CD4-positive, alpha-beta T cell treated with Interleukin-4 for 1 hour (primary cell): ENCODE measurements at places on chromosomes 2 and 18.
A peak's percentile ranks its signal among the peaks of the same experiment; 100 is the strongest.

DNA sequence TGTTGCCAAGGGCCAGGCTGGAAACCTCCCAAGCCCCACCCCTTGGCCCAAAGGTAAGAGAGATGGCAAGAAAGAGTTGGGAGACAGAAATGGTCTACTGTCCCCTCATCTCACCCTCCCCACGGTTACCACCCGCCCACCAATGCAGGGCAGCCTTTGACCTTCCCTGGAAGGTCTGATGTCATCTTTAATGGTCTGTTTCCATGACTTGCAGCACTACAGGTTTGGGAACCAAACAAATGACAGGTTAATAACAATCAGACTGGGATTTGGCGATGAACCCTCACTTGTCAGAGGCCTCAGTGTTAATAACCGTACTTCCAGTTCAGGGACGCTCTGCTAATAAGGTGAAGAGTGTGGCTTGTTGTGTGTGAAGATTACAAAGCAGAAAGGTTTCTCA is 70.4 kb downstream of the MRO start:
- no peak for DNase-seq

DNA sequence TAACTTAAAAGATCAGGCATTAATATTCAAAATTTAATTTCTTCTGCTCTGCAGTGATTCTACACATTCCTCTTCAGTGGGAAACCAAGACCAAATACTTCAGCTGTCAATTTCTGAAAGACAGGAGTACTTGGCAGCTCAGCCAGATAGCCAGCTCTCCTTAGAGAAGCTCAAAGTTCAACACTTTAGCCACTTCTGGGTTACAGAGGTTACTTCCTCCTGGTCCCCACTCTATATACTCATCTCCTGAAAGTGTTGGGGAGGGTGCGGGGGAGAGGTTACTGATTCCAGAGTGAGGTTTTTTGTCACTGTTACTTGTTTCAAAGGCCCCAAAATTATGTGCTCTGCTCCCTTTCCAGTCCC is 4.1 kb downstream of the CYTIP start:
- peak; percentile 55 for DNase-seq

DNA sequence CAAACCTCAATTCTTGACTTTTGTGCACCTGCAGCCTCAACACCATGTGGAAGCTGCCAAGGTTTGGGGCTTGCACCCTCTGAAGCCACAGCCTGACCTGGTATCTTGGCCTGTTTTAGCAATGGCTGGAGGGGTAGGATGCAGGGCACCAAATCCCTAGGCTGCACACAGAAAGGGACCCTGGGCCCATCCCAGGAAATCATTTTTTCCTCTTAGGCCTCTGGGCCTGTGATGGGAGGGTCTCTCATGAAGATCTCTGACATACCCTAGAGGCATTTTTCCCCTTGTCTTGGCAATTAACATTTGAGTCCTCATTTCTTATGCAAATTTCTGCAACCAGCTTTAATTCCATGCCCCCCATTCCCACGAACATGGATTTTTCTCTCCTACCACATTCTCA is 10.2 kb downstream of the IL18R1 start:
- DNase-seq, result no peak

DNA sequence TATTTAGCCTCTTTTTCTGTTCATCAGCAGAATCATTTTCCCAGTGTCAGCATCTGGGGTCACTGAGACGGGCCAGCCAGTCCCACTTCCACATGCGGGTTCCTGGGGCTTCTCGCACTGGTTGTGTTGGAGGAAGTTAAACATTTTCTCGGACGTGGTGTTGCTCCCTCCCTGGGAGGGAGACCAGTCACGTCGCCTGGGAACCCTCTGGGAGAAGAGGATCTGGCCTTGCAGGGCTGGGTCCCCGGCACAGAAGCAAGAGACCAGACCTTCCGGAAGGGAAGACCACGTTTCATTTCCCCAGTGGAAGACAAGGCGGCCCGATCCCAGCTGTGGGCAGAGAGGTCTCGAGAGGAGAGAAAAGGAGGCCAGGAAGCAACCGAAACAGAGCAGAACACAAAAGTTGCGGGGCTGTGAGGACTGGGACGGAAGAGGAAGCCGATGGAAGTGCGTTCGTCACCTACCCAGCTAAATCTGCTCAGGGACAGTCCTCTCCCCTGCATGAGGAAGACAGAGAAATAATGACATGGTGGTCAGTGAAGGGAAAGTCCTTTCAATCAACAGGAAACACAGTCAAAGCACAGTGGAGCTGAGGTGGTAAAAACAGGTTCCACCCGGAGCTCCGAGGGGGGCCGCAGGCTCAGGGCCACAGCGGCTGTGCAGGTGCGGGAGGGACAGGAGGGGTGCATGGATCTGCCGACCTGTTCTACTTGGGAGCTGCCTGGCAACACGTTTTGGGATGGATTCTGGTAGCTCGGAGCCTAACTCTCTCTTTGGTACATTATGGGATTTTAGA is 144.4 kb downstream of the MBP start:
- no peak for DNase-seq

DNA sequence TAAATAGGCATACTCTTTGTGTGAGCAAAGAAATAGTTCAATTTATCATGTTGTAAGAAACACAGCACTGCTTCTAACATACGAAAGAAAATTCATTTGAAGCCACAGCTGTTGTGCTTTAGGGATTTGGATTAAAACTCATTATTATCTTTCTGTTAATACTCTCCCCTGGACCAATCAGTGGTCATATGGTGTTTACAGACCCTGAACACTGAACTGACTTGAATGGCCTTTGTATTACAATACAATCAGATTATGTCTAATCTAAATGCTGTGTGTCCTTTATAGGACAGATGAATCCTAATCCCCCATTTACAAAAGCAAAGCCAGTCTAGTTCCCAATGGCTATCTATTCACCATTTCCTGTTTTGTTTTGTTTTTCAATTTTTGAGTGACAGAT is 36.5 kb downstream of the ZNF385B start:
- DNase-seq, result no peak

- no peak for DNase-seq
Observed at GRCh38 chr18:8980496-8980895, 122.0 kb upstream of the NDUFV2 start.

- DNase-seq, result no peak
Observed at GRCh38 chr2:190254063-190254850, 65.4 kb downstream of the HIBCH start.

GRCh38 chr2:128368437-128369107 is 49.9 kb upstream of the HS6ST1 start:
- DNase-seq, result no peak

DNA sequence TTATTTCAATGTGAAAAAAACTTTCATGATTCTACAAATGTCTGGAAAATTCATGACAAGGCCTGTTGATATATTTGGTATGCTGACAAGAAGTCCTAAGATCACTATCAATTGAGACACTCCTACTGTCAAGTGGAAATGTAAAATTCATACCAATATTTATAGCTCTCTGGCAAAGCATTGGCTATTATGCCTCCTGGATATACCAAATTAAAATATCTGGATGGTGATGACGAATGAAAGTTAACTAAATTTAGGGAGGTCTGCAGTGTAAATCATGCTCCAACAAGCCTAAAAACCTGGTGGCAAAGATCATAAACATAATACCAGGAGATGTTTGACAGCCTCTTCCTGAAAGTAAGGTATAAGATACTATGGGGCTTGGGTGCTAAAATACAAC is 41.1 kb upstream of the TCF4 start:
- no peak for DNase-seq

DNA sequence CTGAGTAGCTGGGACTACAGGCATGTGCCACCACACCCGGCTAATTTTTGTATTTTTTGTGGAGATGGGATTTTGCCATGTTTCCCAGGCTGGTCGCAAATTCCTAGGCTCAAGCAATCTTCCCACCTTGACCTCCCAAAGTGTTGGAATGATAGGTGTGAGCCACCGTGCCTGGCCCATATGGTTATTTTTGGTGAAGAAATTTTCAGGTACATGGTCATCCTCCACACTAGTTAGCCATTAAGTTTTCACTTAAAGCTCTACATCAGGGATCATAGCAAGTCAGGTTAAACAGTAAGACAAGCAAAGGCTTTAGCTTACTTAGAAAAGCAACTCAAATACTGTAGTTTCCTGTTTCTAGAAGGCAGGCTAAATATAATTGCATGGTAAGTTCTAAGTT is 104.3 kb upstream of the GRB14 start:
- DNase-seq, result no peak

- no peak for DNase-seq
Observed at GRCh38 chr2:72938455-72938854, 21.1 kb downstream of the EMX1 start.

DNA sequence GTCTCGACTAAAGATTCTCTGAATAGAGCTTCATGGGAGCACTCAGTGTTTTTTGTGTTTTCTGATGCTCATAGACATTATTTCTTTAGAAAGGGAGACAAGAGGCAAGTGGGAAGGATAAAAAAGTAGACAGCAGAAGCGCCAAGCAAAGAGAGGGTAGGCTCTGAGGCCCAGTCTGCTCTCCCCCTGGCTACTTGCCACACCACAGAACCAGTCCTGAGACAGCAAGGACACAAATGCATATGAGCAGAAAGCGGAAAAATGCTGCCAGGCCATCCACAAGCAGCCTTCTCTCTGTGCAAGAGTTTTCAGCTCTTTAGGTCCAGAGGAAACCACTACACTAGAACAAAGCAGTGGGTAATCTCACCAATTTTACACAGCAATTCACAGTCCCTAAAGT is 285.4 kb downstream of the ZNF521 start:
- no peak for DNase-seq

- no peak for DNase-seq
Observed at GRCh38 chr2:26074676-26075075, 40.8 kb downstream of the RAB10 start.

DNA sequence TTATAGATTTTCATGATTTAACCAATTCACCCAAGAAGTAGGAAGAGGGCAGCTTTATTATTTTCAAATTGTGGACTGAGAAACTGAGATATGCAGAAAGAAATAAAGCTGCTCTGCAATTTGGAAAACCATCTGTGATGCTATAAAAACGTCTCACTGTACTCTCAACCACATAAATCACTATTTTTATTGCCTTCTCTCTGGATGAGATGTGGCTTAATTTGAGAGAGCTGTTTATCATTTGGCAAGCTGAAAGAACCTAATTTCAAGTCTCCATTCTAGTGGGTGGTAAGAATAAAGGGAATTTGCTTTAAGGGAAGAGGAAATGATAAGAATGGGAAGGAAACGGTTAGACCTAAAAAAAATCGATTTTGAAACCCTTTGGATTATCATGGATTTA is 49.9 kb upstream of the CYP1B1 start:
- DNase-seq, result no peak

DNA sequence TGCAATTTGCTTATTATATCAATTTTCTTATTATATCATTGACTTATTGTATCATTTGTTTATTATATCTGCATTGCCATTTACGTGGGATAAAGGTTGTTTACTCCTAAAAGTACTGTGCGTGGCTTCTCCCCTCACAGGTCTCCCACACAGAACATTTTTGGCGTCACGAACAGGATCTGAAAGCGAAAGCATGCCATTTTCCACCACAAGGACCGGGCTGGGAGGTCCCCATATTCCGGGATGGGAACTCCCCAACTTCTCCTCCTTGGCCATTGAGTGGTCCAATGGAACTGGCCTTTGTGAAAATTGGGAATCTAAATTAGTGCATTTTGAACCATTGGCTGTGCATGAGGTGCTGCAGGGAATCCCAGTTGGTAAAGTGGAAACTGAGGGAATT is 4.8 kb upstream of the DSG2 start:
- no peak for DNase-seq

DNA sequence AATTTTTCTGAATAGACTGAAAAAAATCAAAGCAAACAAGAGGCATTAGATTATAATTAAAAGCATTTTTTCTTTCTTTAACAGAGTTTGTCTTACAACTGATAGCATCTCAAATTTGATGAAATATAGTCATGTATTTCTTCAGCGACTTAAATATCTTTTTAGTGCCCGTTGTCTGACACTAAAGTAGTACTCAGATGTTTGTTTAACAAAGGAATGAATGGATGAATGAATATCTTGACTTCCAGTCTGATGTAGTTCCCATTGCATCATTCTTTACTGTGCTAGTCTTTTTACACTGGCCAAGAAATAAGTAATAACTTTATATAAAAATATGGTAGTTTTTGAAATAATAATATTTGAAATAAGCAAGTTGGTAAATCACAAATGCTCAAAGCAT is 111.1 kb downstream of the TTC27 start:
- no peak for DNase-seq

DNA sequence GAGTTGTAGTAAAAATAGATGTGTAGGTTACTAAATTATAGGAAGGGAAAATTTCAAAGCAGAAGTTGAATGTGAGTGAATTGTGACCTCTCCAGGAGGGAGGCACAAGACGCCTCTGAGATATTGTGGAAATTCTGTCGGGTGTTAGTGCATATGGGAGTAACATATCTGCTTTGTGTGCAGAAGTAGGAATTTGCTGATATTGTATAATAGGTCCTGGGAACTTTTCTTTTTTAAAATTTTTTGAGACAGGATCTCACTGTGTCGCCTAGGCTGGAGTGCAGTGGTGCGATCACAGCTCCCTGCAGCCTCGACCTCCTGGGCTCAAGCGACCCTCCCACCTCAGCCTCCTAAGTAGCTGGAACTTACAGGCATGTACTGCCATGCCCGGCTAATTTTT is 34.7 kb downstream of the UBXN4 start:
- DNase-seq, result no peak

DNA sequence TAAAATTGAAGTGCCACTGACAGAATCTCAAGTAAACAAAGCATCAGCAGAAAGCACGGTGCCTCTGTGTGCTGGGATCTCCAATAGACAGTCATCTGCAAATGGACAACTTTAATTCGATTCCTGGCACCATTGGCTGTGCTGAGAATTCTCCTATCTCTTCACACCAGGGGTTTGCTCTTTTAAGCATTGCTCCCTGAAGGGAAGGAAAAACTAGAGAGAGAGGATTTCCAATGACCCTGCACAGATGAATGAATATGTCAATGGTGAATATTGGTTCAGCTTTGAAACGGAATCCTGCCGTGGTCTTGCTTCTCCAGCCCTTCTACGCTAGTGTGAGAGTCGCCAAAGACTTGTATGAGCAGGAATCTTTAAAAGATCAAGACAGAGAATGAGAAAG is 97.9 kb downstream of the FIGN start:
- no peak for DNase-seq

- DNase-seq, result no peak
Observed at GRCh38 chr2:232402518-232402917, 4.1 kb upstream of the ALPG start.

DNA sequence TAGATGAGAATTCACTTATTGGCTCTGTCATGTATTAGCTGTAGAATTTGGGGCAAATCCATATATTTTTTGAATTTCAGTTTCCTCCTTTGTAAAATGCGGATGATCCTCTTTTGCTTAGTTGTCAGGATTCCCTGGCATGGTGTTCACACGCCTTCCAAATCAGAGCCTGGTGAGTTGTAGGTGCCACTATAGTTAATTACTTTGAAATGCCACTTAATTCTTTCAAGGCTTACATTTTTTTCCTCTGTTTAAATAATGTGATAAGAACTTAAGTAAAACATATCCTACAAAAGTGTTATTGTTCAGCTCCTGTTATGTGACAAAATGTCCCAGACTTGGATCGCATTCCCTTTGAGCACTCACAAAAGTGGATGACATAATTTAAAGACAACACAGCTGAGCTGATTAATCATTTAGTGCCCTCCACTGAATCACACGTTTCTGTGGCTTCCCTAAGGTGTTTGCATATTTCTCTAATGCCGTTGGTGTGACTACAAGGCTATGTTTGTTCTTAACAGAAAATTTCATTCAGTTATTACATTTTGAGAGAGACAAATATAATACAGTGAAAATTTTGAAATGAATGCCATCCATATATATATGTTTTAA is 471.2 kb upstream of the CHST9 start:
- no peak for DNase-seq
